ENCODE measurements at places on chromosomes 4 and X. TPM values are rescaled to one million over a fixed set of nuclear protein-coding genes. Genes with fewer than 3 reads are reported as not detected.

DNA sequence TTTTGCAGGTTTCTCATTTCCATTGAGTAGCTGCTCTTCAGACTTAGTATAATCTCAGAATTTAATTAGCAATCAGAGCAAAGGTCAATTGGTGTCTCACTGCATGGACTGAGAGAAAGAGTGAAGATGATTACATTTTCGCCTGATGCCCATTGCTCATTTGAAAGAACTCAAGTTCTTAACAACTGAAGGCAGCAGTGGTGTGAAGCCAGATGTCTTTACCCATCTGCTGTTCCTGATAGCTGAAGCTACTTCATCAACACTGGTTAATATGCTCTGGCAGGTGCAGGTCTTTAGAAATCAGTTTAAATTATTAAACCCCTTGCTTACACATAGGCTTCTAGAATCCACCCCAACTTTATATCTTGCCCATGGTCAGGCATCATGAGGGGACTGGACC lies 64.5 kb upstream of the FRAS1 start:
- peaks cover 6% of the 10 kb centered on the region for H3K4me1 ChIP-seq
- no peak for DNase-seq
- H3K4me3 ChIP-seq: no peak overlapping the region
- H3K27me3 ChIP-seq: no peaks in the 10 kb centered on the region
- no peak overlapping the region for H3K27ac ChIP-seq

- H3K27ac ChIP-seq: no peak overlapping the region
- H3K27me3 ChIP-seq: no peaks in the 10 kb centered on the region
- H3K36me3 ChIP-seq: no peaks in the 10 kb centered on the region
- DNase-seq: no peak
- no peak overlapping the region for H3K4me3 ChIP-seq
- H3K4me1 ChIP-seq: no peaks in the 10 kb centered on the region
Measured at GRCh38 chr4:173343832-173344397, 9.8 kb upstream of the HMGB2 start.

DNA sequence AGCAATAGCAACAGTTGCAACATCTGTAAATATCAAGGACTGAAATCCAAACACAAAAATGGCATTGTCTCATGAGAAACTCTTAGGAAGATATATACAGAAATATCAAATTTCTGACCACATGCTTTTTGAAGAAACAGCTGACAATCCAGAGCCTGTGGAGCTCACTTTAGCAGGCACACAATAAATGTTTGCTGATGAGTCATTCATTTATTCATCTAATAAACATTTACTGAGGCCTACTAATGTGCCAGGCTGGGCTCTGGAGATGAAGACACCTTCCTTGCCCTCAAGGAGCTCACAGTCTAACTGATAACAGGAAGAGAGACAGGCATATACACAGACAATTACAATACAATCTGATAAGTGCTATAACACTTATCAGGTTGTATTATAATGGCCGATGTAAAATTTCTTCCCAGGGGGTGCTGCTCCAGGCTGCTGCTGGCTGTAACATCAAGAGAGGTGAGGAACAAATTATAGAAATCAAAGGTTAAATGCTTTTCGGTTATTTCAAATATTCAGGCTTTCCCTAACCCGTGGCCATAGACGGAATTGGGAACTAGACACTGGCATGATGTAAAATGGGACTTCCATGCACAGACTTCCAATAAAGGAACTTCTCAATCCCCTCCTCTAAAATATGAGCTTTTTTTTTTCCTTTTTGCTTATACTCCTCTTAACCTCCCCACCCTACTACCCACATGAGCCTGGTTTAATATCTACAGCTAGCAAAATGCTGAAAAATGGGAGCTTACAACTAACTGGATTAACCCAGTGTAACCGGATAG lies 16.8 kb upstream of the ZCCHC13 start:
- peak; percentile 16 for DNase-seq
- peaks cover 46% of the 10 kb centered on the region for H3K36me3 ChIP-seq
- no peaks in the 10 kb centered on the region for H3K4me1 ChIP-seq
- H3K4me3 ChIP-seq: no peak overlapping the region
- H3K27me3 ChIP-seq: peaks cover 4% of the 10 kb centered on the region
- no peak overlapping the region for H3K27ac ChIP-seq

DNA sequence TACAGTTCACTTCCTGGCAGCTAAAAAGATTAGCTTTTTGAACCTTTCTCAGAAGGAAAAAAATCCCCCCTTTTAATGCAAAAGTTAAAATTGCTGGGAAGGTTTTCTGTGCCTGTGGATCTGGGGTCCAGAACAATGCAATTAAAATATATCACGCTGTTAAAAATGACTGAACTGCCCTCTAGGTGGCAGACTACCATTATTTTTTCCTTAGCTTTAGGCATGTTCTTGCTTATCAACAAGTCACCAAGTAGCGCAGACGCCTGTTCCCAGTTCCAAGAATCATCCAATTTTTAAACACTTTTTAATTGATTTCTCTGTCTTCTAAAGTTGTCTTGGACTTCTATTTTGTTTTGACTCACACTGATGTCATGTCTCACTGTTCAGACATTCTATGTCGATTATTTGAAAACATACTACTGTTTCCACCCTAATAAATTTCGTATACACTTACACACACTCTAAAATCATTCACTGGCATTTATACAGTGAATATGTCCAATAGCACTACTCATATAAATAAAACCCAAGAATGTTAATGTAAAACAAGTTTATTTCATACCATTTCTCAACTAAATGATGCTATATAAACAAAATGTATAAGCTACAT lies 661.6 kb downstream of the RAPGEF2 start:
- no peaks in the 10 kb centered on the region for H3K27me3 ChIP-seq
- H3K4me1 ChIP-seq: no peaks in the 10 kb centered on the region
- peak; percentile 74 for DNase-seq
- no peaks in the 10 kb centered on the region for H3K36me3 ChIP-seq
- H3K4me3 ChIP-seq: no peak overlapping the region
- H3K27ac ChIP-seq: no peak overlapping the region

- no peaks in the 10 kb centered on the region for H3K36me3 ChIP-seq
- no peaks in the 10 kb centered on the region for H3K4me1 ChIP-seq
- no peak overlapping the region for H3K27ac ChIP-seq
- H3K27me3 ChIP-seq: no peaks in the 10 kb centered on the region
Measured at GRCh38 chr4:121177246-121178137, 13.4 kb upstream of the TNIP3 start.

DNA sequence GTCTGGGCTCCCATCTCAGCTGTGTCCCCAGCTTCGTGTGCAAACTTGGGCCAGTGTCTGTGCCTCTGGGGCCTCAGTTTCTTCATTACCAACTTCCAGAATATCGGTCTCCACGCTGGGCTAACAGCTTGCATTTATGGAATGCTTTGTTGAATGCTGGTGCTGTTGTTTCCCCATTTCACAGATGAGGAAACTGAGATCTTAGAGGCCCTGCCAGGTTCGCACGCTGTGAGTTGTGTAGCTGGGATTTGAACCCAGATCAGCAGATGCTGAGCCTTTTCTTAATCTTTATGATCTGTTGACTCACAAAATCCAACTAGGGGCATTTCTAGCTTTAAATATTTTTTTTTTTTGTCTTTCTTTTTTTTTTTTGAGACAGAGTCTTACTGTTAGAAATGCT lies 101.5 kb upstream of the STX18 start:
- H3K4me3 ChIP-seq: no peak overlapping the region
- H3K36me3 ChIP-seq: no peaks in the 10 kb centered on the region
- H3K4me1 ChIP-seq: peaks cover 19% of the 10 kb centered on the region
- peak overlapping the region; percentile 79 for H3K27ac ChIP-seq
- H3K27me3 ChIP-seq: no peaks in the 10 kb centered on the region

DNA sequence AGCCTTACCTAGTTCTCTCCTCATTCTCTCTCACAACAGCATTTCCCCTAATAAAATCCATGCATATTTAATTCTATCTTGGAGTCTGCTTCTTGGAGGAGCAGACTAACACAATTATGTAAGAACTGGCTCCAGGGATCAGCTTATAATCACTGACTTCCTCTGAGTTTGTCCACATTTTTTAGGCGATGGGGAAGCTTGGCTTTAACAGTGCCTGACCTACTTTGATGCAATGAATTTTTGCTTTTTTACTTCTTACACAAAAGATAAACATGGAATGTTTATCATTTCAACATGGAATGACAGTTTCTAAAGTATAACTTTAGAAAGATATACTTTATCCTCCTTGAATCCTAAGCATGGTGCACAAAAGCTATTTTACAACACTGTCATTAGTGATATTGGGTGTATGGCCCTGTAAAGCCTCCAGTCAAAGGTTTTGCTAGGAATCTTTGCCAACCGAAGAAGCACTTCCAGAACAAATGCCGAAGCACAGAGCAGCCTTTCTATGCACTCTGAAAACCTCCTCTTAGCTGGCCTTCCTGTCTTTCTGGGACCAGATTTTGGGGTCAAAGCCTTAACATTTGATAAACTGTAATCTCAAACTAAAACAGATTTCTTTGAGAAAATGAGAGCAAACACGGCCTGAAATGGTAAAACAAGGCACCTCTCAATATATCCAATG lies 736 bp downstream of the BDH2 start:
- peaks cover 16% of the 10 kb centered on the region for H3K4me1 ChIP-seq
- DNase-seq: no peak
- peak overlapping the region; percentile 88 for H3K4me3 ChIP-seq
- H3K27ac ChIP-seq: peak overlapping the region; percentile 90
- H3K27me3 ChIP-seq: no peaks in the 10 kb centered on the region

- no peaks in the 10 kb centered on the region for H3K27me3 ChIP-seq
- no peak overlapping the region for H3K27ac ChIP-seq
- no peak overlapping the region for H3K4me3 ChIP-seq
- no peak for DNase-seq
- peaks cover 5% of the 10 kb centered on the region for H3K36me3 ChIP-seq
- H3K4me1 ChIP-seq: peaks cover 10% of the 10 kb centered on the region
Measured at GRCh38 chr4:53644607-53645006, 53.3 kb upstream of the LNX1 start.

DNA sequence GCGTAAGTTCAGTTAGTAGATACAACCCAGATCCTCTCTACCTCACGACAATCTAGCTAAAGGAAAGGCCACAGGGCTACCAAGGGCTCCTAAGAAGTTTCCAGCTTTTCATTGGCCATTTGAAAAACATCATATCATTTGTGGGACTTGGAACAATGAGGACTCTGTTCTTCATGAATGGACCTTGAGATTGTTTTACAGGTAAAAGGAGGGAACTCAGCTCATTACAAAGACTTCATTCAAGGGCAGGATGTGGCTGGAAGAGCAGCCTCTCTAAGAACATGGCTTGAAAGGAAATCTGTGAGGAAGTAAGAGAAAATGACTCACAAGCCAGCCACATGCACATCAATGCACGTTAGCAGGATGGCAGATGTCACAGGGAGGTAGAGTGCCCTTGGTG lies 105.9 kb upstream of the SLC7A11 start:
- DNase-seq: no peak
- H3K4me3 ChIP-seq: no peak overlapping the region
- no peak overlapping the region for H3K27ac ChIP-seq
- no peaks in the 10 kb centered on the region for H3K36me3 ChIP-seq
- no peaks in the 10 kb centered on the region for H3K27me3 ChIP-seq

DNA sequence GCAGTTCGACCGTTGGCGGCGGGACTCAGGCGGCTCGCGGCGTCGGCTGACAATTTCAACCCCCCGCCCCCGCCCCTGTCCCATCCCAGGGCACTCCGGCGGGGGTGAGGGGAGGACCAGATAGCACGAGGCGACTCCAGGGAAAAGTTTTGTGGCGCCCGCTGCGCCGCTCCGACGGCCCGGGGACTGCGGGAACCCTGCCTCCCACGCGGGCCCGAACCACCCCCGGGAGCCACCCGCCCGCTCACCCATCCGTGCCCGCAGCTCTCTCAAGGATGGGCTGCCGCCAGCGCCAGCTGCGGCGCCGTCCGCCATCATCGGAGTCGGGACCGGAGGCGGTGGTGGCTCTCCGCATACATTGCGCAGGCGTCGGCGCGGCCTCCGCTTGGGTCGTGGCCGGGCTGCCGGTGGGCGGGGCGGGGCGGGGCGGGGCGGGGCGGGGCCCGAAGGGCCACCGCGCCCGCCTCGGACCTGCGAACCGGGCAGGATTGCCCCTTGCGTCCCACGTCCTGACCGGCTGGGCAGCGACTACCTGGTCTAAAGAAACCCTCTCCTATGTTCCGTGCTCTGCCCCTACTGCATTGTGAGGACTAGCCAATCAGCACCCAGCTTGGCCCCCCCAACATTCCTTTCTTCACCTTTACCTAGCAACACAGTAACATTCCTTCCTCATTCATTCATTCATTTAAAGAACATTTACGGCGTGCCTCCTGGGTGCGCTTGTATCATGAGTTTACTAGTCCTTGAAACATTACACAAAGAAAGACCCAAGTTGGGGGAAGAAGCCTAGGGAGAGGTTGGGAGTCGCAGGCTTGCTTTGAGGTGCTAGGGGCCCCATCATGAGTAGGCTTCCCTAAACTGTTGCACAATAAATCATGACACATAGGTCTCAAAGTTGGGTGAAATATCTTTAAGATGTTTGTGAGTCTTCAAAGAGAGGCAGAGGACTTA lies at the start of gene MAP7D3:
Gene MAP7D3 (minus strand): TSS at position 360 of the 951 bp plus-strand sequence. CDS start 42 bp downstream, at position 318.
- no peaks in the 10 kb centered on the region for H3K4me1 ChIP-seq
- peak within 1 kb of the TSS; percentile 86 for H3K4me3 ChIP-seq
- peaks cover 24% of the 10 kb centered on the region for H3K27me3 ChIP-seq
- no peaks in the 10 kb centered on the region for H3K36me3 ChIP-seq
- peak; percentile 53 for DNase-seq

DNA sequence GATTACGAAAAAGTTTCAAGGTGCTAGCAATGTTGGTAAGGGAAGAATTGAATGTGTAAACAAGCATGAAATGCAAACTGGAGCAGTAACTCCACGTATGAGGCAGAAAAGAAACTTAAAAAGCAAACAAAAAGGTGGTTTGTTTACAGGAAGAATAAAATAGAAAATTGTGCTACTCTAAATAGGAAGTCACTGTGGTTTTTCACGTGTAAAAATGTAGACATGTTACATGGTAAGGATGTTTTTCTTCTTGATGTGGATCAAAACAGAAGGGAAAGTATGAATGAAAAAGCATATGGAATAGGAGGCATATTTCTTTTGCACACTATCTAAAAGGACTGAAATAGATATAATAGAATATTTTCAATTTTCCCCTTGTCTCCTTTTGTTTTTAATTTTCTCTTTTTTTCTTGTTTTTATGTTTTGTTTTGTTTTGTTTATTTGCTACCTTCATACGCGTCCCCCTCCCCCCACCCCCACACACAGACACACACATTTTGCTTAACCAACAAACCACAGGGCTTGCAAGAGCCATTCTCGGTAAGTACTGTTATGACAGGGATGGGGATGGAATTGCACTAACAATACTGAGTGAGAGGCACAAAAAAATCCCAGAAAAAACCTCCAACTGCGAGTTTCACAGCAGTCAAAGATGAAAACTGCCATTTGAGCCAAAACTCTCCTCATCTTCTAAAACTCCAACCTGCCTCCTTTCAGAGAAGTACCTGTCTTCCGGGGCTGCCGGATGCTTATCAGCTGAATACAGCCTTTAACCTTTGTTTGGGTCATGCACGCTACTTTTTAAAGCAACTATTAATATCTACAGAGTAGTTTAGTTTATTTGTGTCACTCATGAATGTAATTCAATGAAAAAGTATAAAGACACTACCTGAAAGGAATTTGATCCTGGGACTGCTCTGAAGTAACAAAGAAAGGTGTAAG lies 135.8 kb downstream of the IL15 start:
- H3K27ac ChIP-seq: no peak overlapping the region
- H3K4me1 ChIP-seq: peaks cover 9% of the 10 kb centered on the region
- no peak overlapping the region for H3K4me3 ChIP-seq
- no peaks in the 10 kb centered on the region for H3K36me3 ChIP-seq
- H3K27me3 ChIP-seq: no peaks in the 10 kb centered on the region
- DNase-seq: no peak

GRCh38 chr4:20675786-20676185 lies 24.5 kb upstream of the PACRGL start:
- no peaks in the 10 kb centered on the region for H3K36me3 ChIP-seq
- H3K27me3 ChIP-seq: no peaks in the 10 kb centered on the region
- no peak for DNase-seq

GRCh38 chr4:37279894-37280592 lies 35.5 kb downstream of the NWD2 start:
- no peak overlapping the region for H3K4me3 ChIP-seq
- no peak overlapping the region for H3K27ac ChIP-seq
- peaks cover 8% of the 10 kb centered on the region for H3K4me1 ChIP-seq
- no peaks in the 10 kb centered on the region for H3K27me3 ChIP-seq

The ASB11 gene
- total RNA-seq: not detected

The NRK gene
- 0.16 TPM for total RNA-seq

Data from MCF 10A (cell line).